Naive thymus-derived CD8-positive, alpha-beta T cell (primary cell): ENCODE measurements at places on chromosomes 7 and 10. TPM values are rescaled to one million over a fixed set of nuclear protein-coding genes. Genes with fewer than 3 reads are reported as not detected.

The TRPV6 gene
- not detected for total RNA-seq

The PPP1R3C gene
- not detected for total RNA-seq

The TSPAN15 gene
- total RNA-seq: 0.68 TPM

The FOXI2 gene
- total RNA-seq: not detected

The C10orf105 gene
- total RNA-seq: 0.21 TPM

The CLRN3 gene
- total RNA-seq: not detected

The MNX1 gene
- total RNA-seq: not detected

The KCND2 gene
- not detected for total RNA-seq

The CTAGE15 gene
- total RNA-seq: not detected

The NEBL gene
- 0.26 TPM for total RNA-seq

The MBLAC1 gene
- total RNA-seq: 7.2 TPM

The MRPS33 gene
- total RNA-seq: 52.2 TPM

The MYH16 gene
- total RNA-seq: not detected

The GCK gene
- total RNA-seq: 1.2 TPM

The GBX1 gene
- total RNA-seq: not detected

The RASSF4 gene
- 0.88 TPM for total RNA-seq

The INA gene
- total RNA-seq: not detected

The RNF133 gene
- not detected for total RNA-seq
